ENCODE measurements at places on chromosomes 3 and 15. TPM values are rescaled to one million over a fixed set of nuclear protein-coding genes. Genes with fewer than 3 reads are reported as not detected.

DNA sequence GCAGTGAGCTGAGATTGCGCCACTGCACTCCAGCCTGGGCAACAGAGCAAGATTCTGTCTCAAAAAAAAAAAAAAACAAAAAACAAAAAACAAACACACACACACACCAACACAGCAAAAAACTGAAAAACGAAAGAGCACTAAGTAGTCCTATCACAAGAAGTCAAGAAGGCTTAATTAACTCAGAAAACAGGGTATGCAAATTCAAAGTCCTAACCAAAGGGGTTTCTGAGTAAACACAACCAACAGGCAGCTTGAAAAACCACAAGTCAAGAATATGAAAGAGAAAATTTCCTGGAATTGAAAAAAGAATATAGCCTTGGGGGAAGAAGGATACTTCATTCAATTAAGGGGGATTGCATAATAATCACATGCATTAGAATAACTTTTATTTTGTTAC, 37.7 kb upstream of the PARP14 start:
- no peak for DNase-seq

DNA sequence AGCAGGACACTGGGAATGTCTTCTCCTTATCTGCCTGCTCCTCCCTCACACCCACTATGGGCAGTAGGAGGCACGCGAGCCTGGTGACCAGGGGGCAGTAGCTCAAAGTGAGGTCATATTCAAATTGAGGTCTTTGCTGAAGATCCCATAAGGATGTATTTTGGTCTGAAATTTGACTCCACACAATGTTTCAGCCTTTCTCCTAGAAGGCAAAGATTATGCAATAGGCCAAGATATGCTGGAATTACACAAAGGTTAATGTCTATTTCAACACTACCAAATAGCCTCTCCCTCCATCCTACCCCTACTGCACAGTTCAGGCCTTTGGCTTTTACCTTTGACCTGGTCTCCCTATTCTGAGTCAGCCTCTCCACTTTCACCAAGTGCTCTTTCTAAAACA, 203.0 kb downstream of the TIGIT start:
- DNase-seq: no peak

DNA sequence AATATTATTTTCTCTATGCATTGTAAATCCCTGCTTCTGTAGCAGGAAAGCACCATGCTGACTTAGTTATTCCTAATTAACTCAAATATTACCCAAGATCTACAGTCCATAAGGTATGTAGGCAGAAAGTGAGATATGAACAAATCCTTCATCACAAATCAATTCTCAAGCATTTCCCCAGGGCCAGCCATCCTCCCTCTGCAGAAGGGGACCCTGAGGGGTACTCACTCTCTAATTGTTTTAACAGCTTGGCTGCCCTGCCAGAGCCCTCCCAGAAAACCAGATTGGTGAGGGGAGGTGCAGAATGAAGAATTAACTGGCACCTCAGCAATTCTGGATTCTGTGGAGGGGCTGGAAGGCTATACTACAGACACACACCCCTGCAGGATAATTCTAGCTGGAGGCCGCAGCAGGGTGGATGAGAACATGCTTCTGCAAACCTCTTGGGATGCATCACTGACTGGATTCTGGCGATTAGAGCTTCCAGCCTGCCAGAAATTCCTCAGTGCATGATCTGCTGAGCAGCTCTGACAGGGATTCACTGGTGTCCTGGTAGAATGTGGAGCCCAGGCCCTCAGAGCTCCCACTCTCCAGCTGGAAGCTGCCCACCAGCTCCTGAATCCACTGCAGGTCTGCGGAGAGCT, 88.6 kb upstream of the HERC1 start:
- DNase-seq: no peak

- DNase-seq: no peak
Measured at GRCh38 chr15:81548365-81549130, 174.5 kb upstream of the TMC3 start.

DNA sequence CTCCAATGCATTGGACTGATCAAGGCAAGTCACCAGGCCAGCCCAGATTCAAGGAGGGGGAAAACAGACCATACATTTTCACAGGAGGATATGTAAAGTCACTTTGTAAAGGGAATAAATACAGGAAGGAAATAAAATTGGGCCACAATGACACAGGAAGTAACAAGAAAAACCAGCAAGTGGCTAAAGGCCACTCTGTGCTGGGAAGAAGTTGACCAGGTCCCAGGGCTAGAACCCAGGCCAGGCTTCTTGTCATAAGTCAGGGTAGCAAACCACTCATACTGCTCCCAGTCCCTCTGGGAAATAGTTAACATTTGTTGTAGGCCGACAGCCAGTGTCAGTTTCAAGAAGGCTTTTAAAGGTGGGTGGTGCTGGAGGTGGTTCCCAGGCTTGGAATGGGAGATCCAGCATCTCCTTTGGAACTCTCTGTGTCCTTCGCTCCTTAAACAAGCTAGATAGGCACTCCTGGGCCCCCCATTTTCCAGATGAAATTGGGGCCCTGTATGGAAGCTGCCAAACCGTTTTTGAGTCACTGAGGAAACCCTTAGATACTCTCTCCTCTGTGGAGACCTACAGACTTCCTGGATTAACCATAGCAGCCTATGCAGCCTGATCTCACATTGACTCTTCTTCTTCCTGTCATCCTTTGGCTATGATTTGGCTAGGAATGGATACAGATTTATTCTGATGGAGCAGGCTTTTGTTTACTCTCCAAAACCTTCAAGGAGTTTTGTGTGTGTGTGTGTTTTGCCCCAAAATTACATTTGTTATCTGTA, 14.7 kb upstream of the EDC3 start:
- DNase-seq: no peak

DNA sequence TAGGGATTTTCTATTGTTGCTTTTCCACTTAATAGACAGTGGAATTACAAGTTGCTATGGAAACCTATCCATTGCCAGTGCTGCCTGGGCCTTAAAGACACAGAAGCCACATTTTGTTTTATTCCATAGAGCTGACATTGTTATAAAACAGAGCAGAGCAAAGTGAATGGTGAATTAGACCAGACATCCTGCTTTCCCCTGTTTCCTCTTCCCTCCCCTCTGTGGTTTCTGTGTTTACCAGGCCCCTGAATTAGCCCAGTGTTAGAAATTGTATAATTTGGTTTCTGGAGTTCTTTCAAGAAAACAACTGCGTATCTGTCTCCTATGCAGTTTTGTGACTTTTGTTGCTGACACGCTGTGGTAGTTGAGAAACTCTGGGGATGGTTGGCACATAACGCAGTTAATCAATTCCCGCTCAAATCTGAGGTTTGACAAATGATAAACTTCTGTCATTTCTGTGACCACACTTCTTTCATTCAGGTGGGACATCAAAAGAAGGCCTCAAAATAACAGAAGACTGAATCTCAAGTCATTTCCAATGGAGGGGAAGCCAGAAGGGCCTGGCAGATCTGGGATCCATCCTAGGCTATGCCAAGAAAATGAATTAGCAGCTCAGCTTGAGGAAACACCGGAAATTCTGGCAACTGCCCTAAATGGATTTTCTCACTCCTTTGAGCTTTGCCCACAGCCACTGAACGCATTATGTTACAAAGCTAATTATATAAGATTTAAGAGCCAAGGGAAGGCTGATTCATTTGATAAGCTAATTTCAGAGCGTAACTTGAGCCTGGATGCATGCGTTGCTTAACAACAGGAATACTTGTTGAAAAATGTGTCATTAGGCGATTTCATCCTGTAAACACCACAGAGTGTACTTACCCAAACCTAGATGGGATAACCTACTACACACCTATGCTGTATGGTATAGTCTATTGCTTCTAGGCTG, 46.9 kb downstream of the NR1D2 start:
- DNase-seq: no peak

GRCh38 chr3:55486857-55487380, at the start of gene WNT5A:
WNT5A (minus strand) TSS chr3:55487306; CDS start chr3:55486985, 321 bp downstream.
- no peak for DNase-seq

- DNase-seq: no peak
Measured at GRCh38 chr3:49362561-49362960, 4.4 kb upstream of the GPX1 start.

GRCh38 chr15:26889298-26889898, 22.5 kb downstream of the GABRA5 start:
- DNase-seq: peak; percentile 19

DNA sequence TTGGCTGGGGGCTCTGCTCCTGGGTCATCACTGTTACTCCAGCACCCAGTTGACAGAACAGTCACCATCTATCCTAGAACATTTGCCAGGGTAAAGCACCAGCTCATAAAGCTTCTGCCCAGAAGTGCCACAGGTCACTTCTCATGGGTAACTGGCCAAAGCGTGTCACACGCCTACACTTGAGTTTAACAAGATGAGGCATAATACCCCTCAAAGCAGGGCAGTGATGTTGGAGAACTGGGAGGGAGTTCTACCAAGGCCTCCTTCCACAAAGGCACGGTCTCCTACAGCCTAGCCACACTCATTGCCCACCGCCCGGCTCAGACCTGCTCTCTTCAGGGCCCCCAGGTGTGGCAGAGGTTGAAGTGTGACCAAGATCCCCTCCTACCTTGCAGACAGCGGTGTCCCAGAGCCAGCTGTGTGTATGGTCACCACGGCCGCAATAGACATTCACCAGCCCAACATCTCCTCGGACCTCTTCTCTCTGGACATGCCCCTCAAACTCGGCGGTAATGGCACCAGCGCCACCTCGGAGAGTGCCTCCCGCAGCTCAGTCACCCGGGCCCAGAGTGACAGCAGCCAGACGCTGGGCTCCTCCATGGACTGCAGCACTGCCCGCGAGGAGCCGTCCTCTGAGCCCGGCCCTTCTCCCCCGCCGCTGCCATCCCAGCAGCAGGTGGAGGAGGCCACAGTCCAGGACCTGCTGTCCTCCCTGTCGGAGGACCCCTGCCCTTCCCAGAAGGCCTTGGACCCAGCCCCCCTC, 107.7 kb downstream of the ETFA start:
- no peak for DNase-seq

DNA sequence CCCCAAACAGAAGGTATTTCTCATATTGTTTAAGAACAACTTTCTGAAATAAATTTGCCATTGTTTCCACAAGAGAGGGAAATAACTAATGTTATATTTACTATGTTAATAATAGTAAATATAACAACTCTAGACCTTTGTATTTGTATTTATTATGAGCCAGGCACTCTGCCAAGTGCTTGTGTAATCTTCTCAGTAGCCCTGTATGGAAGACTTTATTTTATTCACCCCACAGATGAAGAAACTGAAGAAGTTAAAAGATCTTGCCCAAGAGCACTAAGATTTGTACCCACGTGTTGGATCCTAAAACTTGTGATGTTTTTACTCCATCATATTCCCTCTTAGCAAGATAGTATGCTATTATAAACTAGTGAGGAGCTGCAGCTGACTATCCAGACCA, 12.0 kb upstream of the GNB4 start:
- DNase-seq: no peak

- no peak for DNase-seq
Measured at GRCh38 chr3:105246536-105246935, 120.2 kb upstream of the ALCAM start.

DNA sequence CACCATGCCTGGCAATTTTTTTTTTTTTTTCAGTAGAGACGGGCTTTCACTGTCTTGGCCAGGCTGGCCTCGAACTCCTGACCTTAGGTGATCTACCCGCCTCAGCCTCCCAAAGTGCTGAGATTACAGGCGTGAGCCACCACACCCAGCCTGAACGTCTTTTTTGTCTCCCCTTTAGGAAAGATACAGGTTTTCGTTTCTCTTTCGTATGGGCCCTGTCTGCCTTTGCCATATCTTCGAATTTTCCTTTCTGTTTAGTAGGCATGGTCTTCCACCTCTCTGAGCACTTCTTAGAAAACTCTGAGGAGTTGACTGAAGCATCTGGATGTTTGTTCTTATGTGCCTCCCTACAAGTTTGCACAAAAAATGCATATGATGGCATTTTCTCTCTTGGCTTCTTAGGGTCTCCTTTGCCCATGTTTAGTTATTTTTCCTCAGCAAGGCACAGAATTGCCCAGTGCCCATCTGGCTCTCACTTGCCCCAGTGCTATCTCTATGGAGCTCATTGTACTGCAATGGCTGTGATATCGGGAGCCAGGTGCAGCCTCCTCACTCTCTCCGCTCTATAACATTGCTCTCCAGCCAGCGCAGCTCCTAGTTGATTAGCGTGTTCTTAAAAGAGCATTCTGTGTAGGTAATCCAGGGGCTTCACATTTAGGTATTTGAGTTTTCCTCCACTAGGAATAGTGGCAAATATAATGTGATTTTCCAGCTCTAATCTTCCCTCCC, 48.0 kb downstream of the ABHD2 start:
- DNase-seq: no peak

DNA sequence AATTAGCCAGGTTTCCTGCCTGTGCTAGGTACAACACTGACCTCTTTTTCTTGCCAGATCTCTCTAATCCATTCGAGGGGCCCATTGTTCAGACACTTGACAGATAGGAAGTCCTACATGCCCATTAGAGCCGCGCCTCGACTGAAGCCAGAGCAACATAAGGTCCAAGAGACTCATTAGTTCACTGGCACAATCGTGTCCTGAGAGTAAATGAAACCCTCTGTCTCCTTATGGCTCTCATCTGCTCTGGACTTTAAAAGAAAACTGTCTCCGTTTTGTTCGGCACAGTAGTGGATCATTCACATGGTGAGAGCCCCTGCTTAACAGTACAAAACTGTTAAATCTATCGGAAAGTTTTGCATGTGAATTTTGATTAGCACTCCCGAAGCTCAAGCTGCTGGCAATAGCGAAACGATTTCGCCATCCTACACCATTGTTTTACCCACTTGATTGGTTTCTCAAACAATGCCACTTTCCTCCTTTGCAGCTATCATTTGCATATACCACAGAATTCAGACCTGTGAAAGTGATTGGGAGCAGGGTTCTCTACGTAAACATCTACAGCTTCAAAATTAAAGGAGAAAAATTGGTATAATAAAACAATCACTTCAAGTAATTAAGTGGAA, 19.0 kb upstream of the C15orf61 start:
- no peak for DNase-seq

- DNase-seq: no peak
Measured at GRCh38 chr3:127209155-127209839, 16.4 kb downstream of the PRR23E start.

GRCh38 chr3:150823277-150823676, 60.3 kb upstream of the SIAH2 start:
- DNase-seq: no peak

- no peak for DNase-seq
Measured at GRCh38 chr3:98887684-98888083, 13.8 kb downstream of the DCBLD2 start.

ANKRD34C gene
- polyA plus RNA-seq: not detected

UTS2B gene
- polyA plus RNA-seq: 0.53 TPM

CA12 gene
- not detected for polyA plus RNA-seq

CACNA2D3 gene
- not detected for polyA plus RNA-seq

C3orf22 gene
- not detected for polyA plus RNA-seq

NMB gene
- 4.2 TPM for polyA plus RNA-seq

EXOG gene
- 14.4 TPM for polyA plus RNA-seq

HCLS1 gene
- polyA plus RNA-seq: 481 TPM

CRYGS gene
- not detected for polyA plus RNA-seq

SAXO2 gene
- 24.0 TPM for polyA plus RNA-seq

SCN5A gene
- not detected for polyA plus RNA-seq

MME gene
- 4.6 TPM for polyA plus RNA-seq

GPR62 gene
- polyA plus RNA-seq: not detected

All from naive B cell (primary cell).